ENCODE measurements at places on chromosomes 2 and 18.

GRCh38 chr18:76317136-76317535, 177.9 kb downstream of the ZNF516 start:
- DNase-seq, result no peak

- DNase-seq, result no peak
Observed at GRCh38 chr2:26971911-26972786, 1.7 kb downstream of the MAPRE3 start.

DNA sequence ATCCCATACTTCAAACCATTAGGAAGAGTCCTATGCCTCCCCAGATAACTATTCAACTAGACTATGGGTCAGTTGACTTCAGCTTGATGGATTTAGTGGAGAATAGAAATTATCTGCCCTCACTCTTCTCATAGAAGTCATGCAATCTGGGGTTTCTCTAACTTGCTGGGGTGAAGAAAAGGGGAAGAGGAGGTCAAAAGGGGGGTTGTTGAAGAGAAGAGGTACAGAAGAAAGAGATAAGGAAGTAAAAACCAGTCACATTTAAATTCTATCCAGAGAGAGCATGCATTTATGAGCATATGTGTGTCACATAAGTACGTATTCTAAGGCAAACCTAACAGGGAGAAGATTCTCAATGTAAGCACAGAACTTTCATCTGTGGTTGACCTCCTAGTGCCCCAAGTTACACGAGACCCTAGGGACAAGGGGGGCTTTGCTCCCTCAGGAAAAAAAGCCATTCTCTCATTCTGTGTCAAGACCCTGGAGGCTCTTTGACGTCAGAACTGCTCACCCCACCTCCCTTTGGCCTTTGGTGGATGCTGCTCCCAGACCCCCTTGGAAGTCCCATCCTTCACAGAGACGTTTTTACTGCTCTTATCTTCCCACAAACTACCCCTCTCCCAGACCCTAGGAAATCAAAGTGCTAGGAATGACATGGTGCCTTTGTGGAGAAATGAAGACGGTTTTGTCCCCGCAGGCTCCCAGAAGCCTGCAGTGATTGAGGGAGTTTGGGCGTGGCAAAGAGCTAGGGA, 236.8 kb upstream of the TNP1 start:
- no peak for DNase-seq

DNA sequence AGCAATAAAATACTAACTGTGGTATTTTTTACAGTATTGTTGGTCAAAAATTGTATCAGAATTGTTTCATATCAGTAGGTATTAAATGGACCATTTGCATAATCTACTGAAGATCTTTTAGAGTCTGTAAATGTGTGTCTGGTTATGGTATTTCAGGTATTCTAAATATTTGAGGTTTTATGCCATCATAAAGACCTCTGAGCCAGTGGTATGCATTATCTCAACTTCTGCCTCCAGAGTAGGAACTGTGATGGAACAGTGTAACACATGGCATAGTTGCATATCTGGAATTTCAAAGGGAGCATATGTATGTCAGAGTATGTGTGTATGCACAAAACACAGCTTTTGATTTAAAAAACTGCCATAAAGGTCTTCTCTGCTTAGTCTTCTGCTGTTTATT, 15.4 kb downstream of the GREB1L start:
- no peak for DNase-seq

- no peak for DNase-seq
Observed at GRCh38 chr2:162037028-162037795, 36.8 kb downstream of the DPP4 start.

DNA sequence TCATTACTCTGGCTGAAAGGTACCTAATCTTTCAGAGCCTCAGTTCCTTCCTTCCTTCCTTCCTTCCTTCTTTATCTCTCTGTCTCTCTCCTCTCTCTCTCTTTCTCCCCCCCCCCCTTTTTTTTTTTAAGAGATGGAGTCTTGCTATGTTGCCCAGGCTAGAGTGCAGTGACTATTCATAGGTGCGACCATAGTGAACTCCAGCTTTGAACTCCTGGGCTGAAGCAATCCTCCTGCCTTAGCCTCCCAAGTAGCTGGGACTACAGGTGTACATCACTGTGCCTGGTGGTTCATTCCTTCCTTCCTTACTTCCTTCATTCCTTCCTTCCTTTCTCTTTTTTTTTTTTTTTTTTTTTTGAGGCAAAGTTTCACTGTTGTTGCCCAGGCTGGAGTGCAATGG, 64.3 kb upstream of the MAP4K3 start:
- DNase-seq, result no peak

DNA sequence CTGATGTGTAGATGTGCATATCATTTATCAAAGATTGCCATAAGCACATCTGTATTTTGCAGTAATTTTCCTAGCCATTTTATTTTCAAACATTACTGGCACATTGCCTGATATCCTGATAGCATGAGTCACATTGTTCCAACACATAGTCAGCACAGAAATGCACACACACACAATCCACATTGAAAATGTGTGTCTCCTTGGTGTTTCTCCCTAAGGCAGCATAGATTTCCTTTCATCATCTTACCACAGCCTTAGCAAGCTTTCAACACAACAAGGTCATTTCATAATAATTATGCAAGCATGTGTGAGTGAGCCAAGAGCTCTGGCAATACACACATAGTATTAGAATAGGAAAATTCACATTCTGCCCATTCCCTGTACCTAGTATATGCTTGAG, 245.4 kb upstream of the MEIS1 start:
- no peak for DNase-seq

DNA sequence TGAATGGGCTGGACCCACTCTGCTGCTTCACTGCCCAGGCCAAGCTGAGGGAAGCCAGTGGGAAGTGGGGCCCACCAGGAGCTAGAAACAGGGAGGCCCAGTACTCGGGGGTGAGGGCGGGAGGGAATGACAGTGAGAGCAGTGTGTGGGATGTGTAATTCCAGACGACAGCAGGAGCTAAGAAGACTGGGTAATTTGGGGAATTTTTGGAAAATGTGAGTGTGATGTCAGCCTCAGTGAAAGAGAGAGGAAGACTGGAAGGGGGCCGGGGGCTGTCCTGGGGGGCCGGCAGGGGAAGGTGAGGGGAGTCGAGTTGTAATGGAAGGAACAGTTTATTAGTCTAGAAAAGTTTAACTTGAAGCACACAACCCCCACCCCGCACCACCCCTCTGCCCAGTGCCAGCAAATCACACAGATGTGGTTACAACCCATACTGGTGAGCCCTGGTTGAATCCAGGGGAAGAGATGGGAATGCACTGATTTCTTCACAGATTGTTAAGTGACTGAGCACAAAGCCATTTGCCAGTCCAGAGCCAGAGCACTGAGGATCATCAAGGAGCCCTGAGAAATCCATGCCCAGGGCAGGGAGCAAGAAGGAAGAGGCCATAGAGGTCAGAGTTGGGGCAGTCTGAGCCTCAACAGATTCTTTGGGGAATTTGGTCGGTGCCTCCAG, 76.7 kb upstream of the PKDCC start:
- DNase-seq, result no peak

- no peak for DNase-seq
Observed at GRCh38 chr18:11668441-11669169, 20.5 kb upstream of the GNAL start.

DNA sequence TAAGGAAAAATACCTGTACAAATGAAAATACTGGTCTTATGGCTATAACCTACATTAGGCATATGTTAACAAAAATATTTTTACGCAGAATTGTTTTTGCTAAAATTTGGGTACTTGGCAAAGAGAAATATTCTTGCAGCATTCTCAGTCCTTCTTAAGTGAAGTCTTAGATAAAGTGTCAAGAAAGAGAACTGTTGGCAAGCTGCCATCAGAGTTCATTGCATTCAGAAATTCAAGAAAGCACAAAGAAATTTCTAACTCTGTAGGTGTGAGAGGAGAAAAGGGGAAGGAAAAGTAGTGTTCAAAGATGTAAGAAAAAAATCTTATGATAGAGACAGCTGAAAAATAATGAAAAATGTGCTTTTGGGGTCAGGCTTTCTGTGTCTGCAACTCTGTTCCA, 86.7 kb downstream of the IRS1 start:
- no peak for DNase-seq

DNA sequence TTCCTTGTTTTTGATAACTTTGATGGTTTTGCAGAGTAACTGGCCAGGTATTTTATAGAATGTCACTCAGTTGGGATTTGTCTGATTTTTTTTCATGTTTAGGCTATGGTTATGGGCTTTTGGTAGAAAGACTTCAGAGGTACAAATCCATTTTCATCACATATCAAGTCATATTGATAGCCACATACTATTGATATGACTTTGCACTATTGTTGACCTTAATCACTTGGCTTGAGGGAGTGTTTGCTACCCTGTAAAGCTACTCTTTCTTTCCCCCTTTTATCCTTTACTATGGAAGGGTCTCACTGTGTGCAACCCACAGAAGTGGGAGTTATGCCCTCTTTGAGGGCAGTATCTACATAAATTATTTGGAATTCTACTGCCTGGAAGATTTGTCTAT, 109.8 kb downstream of the BABAM2 start:
- DNase-seq, result no peak
